Activated CD8-positive, alpha-beta memory T cell treated with anti-CD3 and anti-CD28 coated beads, Interleukin-2, amount 10 ng/mL, durations not matched to agents 7 days and 5 days (primary cell): ENCODE measurements at places on chromosomes 12 and 14. TPM values are rescaled to one million over a fixed set of nuclear protein-coding genes. Genes with fewer than 3 reads are reported as not detected.

DNA sequence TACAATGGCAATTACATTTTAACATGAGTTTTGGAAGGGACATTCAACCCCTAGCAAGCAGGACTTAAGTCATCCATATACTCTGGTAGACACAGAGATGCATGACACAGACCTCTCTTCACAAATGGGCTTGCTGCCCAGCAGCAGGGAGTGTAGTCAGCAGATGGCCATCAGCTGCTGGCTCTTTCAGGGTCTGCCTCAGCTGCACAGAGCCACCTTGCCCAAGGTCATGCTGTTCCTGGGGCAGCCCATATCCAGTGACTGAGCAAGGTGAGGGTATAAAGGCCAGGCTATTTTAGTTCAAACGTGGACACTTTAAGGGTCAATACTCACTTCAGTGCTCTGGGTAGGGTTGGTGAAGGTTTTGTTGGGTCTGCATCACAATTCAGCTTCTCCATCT, 58.3 kb upstream of the JDP2 start:
- H3K4me1 ChIP-seq = no peaks in the 10 kb centered on the region
- H3K27ac ChIP-seq = no peak overlapping the region
- peaks cover 36% of the 10 kb centered on the region for H3K27me3 ChIP-seq
- H3K36me3 ChIP-seq = no peaks in the 10 kb centered on the region

GRCh38 chr12:66665435-66665985, 13.4 kb downstream of the GRIP1 start:
- no peak for DNase-seq
- peaks cover 23% of the 10 kb centered on the region for H3K27me3 ChIP-seq

- peaks cover 9% of the 10 kb centered on the region for H3K4me1 ChIP-seq
- H3K27ac ChIP-seq = peak overlapping the region; percentile 84
- DNase-seq = no peak
- H3K27me3 ChIP-seq = no peaks in the 10 kb centered on the region
These were observed 40.6 kb downstream of the SLC15A4 start for GRCh38 chr12:128783129-128783574.

DNA sequence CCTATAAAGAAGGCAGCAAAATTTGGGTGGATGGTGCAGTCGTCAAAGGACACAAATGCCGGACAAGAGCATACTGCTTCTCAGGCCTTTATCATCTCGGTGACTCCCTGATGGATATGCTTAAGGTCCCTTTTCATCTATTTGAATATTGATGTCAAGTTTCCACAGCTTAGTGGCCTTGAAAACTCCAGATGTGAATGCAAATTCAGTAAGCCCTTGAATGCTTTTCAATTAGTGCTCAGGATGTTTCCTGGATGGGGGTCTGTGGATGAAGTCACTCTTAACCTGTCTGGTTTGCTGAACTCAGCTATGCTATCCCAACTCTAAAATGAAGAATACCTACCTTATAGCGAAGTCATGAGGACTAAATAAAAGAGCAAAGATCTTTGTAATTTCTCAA, 10.7 kb downstream of the REM2 start:
- no peak for DNase-seq
- no peak overlapping the region for H3K27ac ChIP-seq
- peaks cover 9% of the 10 kb centered on the region for H3K36me3 ChIP-seq
- H3K27me3 ChIP-seq = no peaks in the 10 kb centered on the region
- peaks cover 16% of the 10 kb centered on the region for H3K4me1 ChIP-seq
- H3K4me3 ChIP-seq = no peak overlapping the region

ENDOU gene
- not detected for total RNA-seq

RNASE1 gene
- not detected for total RNA-seq

PLEKHG3 gene
- total RNA-seq = 11.9 TPM
